Activated T-helper 1 cell treated with Interleukin-2 at 50 U/mL for 16 hours (primary cell): ENCODE measurements at places on chromosomes 4 and X.
A peak's percentile ranks its signal among the peaks of the same experiment; 100 is the strongest.

DNA sequence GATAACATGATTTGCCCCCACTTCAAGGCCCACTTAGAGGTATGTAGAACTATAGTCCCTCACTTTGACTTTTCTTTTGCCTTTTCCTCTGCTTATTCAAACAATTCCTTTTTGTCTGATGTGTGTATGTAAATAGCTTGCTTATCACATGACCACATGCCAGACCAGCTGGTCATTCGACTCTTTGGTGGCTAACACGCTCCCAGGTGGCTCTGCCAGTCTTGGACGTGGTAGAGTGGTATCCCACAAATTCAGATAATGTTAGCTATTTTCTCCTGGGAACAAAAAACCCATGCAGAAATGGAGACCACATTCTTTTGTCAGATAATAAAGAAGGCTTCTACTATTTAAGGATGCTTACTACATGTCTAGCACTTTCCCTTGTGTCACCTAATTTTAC is 47.9 kb downstream of the ARHGAP24 start:
- DNase-seq, result no peak

GRCh38 chrX:133985164-133985966 is at the start of gene GPC3:
TSS of gene GPC3 (minus strand) at chrX:133985594.
- no peak for DNase-seq

GRCh38 chrX:51292421-51292820 is 40.2 kb upstream of the NUDT10 start:
- no peak for DNase-seq

- no peak for DNase-seq
These were observed 115.9 kb downstream of the CPZ start for GRCh38 chr4:8708401-8709021.

DNA sequence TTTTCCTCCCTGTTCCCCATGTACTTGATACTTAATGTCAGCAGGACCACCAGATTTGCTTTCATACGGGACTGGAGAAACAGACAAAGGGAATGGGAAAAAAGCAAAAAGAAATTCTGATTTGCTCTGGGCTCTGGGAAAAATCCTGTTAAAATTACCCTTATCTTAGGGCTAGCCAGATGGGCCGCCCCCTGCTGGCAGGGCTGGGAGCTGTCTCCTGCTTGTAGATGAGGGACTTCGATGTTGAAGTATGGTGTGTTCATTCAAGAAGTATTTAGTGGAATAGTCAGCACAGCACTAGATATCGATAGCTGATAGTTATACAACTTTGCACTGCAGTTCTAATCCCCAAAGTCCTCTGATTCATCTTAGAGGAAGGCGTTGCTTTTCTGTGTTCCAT is 45.8 kb downstream of the BCORL1 start:
- DNase-seq, result peak; percentile 16

GRCh38 chrX:38142610-38143009 is 78.1 kb downstream of the SRPX start:
- DNase-seq, result no peak

GRCh38 chrX:50812995-50813842 is 775 bp downstream of the SHROOM4 start:
- no peak for DNase-seq
